ENCODE measurements at places on chromosomes 2 and 18.

GRCh38 chr2:154587739-154588138 lies 110.8 kb upstream of the KCNJ3 start:
- DNase-seq = no peak

DNA sequence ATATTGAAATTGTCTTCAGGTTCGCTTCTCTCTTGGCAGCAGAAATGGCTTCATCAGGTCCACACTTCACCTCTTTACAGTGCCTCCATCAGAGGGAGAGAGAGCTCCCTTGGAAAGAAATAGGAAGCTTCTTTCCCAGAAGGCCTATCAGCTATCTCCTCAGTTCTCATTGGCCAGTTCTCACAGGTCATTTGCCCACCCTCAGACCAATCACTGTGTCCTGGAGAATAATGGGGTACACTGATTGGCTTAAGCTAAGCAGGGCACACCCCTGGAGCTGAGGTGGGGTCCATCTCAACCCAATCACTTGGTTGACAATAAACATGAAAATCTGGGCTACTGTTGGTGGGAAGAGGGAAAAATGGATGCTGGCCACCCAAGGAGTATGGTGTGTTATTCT lies 5.2 kb downstream of the GNLY start:
- no peak for DNase-seq

DNA sequence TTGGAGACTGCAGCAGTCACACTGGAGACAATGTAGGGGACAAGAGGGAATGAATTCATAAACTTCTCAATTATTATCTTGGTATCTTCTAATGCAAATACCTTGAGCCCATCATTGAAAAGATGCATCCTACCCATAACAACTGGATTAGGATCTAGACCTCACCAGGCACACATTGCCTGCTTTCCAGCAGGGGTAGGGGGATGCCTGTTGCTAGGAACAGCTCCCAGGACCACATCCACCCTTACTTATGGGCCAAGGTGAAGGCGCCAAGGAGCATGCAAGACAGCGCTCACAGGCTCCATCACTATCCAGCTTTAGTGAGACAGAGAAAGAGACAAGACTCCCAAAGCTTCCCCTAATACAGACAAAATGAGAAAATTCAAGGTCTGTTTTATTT lies 24.4 kb downstream of the KCTD1 start:
- no peak for DNase-seq

DNA sequence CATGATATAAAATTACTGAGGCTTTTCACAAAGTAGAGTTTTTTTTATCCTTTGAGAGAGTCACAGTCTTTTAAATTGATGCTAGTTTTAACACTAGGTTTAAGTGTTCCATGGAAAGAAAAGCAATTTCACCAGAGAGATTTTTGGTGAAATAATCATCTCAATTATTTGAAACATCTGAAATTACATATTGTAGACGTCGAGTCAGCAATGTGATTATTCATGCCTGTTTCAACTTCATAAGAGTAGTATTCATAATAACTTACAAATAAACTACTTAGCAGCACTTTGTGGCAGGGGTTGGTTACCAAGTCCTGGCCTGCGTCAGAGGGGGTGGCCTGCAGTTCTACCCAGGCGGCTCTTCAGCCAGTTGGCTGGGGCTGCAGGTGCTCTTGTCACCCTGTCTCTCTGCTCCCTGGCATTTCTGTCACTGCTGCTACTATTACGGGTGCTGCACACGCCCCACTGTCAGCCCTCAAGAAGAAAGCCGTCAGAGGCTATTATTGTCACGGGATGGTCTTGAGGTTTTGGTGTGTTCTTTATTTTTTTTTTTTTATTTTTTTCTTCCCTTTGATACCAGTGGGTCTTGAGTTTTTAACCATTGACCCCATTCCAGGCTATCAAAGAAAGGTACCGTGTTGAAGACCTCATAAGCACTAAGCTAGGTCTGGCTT lies 50.4 kb downstream of the MALT1 start:
- peak; percentile 37 for DNase-seq

DNA sequence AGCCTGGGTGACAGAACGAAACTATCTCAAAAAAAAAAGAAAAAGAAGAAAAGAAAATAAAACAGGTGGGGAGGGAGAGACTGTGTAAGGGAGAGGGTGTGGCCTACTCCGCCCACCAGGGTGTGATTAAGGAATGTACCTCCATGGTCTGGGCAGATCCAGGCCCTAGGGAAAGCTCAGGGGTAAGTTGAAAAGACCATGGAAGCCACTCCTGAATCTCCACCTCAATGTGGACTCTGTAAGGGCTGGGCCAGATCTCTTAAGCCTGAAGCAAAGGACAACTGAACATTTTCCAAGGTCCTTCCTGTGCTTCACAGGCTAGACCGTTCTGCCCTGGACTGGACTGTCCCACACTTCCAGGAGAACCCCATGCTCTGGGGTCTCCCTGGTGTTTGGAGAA lies 9.7 kb upstream of the ATG16L1 start:
- DNase-seq = no peak

- DNase-seq = no peak
Measured at GRCh38 chr2:224479826-224480225, 77.9 kb upstream of the FAM124B start.

- DNase-seq = no peak
Measured at GRCh38 chr2:231907765-231908164, 18.4 kb downstream of the NPPC start.

- DNase-seq = peak; percentile 79
Measured at GRCh38 chr18:3605954-3606443, 156.0 kb downstream of the TGIF1 start.

DNA sequence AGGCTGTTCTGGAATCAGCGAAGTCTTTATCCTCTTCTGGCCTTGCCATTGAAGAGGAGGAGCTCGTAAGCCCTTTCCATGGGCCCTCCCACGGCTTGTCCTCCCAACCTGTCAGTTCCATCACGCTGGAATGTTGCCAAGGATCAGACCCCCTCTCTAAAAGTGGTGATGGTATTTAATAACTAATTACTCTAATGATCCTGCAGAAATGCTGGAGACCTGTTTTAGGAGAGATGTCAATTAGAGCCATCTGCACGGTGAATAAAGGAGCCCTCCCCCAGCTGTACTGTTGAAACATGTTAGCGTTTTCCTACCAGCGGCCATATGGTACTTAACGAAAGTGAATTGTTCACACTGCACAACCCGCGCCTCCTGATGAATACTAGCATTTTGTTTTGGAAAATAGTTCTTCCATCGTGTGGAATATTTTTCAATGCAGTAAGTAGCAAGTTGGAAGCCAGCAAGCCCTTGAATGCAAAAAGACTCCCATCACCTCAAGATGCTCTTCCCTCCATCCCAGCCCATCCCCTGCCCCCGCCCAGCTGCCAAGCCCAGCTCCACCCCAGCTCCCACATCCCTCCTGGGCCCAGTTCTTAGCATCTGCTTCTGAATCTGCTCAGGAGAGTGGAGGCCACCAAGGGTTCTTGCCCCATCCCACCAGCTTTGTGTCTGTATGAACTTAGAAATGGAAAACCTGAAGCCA lies 145.4 kb downstream of the KLHL29 start:
- DNase-seq = no peak

DNA sequence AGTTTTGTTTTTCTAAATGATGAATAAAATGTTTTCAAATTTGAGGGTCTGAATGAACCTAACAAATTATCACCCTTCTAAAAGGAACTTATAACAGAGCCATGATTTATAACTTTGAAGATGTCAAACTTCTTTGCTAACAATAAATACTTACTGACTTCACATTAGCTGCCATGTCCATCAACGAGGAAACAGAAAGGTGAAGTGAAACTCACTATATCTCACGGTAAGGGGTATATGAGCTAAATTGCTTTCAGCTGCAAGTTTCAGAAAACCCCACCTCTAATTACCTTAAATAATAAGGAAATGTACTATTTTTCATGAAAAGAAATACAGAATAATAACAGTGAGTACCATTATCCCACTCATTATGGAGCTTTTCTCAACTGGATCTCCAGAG lies 350.8 kb upstream of the NT5C1B start:
- no peak for DNase-seq

GRCh38 chr18:22466608-22467395 lies 49.1 kb upstream of the CTAGE1 start:
- DNase-seq = peak; percentile 91

DNA sequence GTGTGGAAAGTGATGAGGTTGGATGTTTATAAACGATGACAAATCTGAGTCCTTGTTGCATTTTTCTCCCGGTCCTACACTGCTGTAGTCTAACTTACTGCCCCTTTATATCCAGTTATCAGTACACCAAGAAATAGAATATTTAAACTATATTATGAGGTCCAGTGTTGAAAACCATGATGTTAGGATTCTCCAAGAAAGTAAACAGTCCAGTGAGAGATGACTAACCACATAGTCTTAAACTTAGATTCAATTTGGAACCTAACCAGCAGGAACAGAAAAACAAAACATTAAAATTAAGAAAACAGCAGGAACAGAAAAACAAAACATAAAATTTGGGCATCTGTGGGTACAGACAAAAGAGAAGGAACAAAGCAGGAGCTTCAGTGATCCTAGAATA lies 143.2 kb downstream of the TPGS2 start:
- peak; percentile 32 for DNase-seq

DNA sequence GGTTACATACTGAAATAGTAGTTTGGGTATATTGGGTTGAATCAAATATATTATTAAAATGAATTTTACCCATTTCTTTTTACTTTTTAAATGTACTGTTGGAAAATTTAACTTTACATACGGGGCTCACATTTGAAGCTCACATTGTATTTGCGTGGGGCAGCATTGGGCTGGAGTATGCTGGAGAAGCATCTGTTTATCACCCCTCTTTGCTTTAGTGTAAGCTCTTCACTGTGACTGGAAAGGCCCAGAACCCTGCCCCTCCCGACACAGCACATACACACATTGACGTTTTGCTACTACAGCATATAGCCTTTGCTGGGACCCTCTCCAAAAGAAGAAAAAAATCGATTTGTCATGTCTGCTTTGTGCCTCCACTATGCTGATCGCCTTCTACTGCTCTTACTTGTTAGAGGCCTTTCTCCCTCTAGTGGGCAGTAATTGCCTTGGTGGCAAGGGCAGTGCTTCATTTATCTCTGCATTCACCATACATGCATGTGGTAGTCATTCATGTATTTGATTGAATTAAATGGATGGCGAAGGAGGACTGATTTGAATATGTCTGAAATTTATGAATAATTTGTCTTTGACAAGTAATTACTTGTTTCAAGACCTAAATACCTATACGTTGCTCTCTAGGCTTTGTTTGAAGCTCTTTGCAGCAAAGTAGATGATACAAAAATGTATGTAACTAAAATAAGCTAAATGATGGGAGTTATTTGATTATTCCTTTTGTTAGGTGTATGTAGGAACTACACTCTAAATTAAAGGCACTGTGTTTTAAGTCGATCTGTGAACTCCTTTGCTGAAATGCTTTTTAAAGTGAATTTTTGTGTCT lies 37.4 kb downstream of the VAPA start:
- peak; percentile 72 for DNase-seq

DNA sequence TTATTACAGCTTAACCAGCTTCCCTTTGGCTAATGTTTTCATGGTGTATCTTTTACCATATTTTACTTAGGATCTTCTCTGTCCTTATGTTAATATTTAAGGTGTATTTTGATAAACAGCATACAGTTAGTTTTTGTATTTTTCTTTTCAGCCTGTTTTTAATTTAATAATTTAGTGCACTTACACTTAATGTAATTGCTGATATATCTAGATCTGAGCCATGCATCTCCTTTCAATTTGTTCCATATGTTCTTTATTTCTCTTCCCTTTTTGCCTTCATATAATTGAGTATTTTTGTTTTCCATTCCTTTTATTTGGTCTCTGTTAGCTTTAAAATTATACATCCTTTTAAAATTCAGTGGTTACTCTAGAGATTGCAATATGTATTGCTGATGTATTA lies 78.8 kb downstream of the SMC6 start:
- DNase-seq = no peak

DNA sequence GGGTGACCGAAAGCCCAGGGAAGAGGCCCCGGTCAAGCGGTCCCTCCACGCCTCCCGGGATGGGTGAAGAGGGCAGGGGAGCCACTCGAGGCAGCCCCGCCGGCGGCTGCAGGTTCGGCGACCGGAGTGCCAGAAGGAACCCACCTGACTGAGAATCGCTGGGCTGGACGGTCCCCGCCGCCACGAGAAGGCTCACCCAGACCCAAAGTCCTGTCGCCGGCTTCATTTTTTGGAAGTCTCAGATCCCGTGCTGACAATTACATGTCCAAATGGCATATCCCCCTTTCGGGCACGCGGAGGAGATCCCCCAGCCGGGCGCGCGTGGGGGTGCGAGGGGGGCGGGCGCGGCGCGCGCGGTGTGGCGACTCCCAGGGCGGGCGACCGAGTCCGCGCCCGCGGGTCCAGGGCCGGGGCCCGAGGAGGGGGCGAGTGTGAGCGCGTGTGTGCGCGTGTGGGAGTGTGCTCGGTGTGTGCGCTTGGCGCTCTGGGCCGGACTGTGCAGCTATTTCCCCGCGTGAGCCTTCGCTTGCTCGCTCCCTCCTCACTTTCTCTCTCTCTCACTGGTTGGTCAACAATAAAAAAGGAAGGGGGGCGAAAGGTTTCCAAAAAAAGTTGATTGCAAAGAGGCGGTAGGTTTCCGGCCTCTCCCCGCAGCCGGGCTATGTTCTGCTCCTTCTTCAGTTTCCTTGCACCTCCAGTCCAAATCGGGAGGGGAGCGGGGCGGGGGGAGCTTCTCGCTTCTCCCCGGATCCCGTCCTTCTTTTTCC lies at the start of gene ERBB4:
ERBB4 (minus strand) TSS at position 498 of the 767 bp plus-strand sequence; CDS start at position 226, 272 bp downstream.
- peak; percentile 7 for DNase-seq

DNA sequence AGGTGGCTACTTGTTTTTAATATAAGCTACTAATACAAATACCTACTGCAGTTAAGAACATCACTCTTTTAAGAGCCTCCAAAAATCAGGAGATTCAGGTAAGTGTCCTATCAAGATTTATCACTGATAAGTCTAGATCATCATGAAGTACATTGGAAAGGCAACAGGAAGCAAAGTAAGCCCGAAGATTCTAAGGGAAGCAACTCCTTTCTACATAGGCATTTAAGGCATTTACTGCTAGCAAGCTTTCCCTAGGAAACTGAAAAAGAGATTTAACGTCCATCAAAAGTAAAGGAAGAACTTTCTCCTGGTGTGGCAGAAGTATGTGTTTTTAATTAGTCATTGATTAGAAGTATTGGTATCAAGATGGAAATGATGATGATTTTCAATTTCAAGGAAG lies 3.7 kb downstream of the STK17B start:
- DNase-seq = peak; percentile 43

GRCh38 chr2:224551693-224552092 lies 33.5 kb downstream of the CUL3 start:
- no peak for DNase-seq

GRCh38 chr2:202135091-202135874 lies 62.2 kb downstream of the KIAA2012 start:
- DNase-seq = peak; percentile 100

DNA sequence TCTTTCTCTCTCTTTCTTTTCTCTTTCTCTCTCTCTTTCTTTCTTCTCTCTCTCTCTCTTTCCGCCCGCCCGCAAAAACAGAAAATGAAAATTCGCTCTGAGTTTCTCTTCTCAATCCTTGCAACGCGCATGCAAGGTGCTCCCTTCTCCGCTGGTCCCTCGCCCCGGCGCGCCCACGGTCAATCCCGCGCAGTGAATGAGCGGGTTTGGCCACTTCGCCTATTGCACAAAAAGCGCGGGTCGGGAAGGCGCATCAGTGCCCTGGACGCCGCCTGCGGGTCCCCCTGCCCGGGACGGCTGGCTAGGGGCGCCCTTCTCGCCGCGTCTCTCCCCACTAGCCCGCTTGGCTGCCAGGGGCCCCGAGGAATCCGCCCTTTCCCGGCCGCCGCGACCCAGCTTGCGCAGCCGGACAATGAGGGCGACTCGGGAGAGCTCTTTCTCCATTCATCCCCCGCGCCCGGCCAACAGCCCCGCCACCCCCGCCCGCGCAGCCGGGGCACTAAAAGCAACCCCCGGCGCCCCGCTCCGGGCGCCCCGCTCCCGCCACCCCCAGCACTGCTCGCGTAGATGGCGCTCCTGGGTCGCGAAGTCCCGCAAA lies 706 bp downstream of the LAMA1 start:
- DNase-seq = peak; percentile 5

Measured in EH (cell line).